T-helper 1 cell (primary cell): ENCODE measurements at places on chromosomes 4 and X.

GRCh38 chr4:120821029-120821428 is 101.5 kb downstream of the PRDM5 start:
- DNase-seq, result no peak

GRCh38 chr4:120841580-120841979 is 80.9 kb downstream of the PRDM5 start:
- DNase-seq, result no peak

GRCh38 chrX:128436397-128437103 is 384.3 kb upstream of the ACTRT1 start:
- DNase-seq, result no peak

DNA sequence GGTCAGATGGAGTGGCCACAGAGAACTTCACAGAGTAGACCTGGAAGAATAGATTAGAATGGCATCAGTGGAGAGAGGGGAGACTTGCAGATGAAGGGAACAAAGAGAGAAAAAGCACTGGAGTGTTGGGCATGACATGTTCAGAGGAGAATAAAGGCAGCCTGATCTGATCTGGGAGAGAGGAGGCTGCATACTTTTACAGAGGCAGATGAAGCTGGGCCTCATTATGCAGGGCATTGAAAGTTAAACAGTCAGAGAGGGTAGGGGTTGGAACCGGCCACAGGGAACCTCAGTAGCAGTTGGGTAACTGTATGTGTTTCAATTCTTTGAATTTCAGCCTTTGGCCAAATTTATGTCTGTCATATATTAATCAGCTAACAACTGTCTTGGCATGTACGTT is 61.2 kb downstream of the SH3BGRL start:
- DNase-seq, result no peak

DNA sequence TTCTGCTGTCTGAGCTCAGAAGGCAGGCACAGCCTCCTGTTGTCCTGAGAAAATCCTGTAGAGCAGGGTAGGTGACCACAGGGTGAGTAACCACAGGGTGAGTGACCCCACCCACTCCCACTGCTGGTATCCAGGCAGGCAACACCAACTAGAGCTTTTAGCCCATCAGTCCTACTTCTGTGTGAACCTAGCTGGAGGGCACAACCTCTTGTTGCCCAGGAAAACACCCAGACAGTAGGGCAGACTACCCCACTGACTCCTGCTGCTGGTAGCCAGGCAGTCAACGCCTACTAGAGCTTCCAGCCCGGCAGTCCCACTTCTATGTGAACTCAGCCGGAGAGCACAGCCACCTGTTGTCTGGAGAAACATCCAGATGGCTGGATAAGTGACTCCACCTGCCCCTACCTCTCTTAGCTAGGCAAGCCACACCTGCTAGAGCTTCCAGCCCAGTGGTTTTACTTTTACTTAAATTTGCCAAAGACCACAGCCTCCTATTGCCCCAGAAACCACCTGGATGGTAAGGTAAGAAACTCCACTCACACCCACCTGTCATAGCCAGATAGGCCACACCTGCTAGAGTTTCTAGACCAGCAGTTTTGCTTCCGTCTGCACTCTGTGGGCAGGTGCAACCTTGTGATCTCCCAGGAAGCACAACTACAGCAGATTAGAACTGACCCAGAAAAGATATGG is 371.6 kb downstream of the INPP4B start:
- DNase-seq, result no peak
